ENCODE measurements at places on chromosomes 16 and 17.

GRCh38 chr16:13803974-13804373 lies 116.0 kb upstream of the ERCC4 start:
- no peak for DNase-seq

DNA sequence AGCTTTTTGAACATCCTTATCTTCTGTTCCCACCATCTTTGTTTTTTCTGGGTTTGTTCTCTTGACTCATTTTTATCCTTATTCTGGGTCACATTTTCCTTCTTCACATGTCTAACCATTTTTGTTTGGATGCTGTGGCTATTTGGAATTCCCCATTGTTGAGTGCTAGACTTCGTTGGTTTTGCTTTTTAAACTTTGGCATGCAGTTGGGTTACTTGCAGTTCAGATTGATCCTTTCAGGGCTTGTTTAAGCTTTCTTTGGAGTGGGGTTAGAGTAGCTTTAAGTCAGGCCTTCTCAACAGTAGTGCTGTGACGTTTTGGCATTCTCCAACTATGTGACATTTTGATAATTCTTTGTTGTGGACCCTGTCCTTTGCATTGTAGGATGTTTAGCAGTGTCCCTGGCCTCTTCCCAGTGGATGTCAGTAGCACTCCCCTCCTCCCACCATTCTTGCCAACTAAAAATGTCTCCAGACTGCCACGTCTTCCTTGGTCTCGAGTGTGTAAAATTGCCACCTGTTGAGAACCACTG lies 21.1 kb downstream of the PRMT7 start:
- DNase-seq = no peak

DNA sequence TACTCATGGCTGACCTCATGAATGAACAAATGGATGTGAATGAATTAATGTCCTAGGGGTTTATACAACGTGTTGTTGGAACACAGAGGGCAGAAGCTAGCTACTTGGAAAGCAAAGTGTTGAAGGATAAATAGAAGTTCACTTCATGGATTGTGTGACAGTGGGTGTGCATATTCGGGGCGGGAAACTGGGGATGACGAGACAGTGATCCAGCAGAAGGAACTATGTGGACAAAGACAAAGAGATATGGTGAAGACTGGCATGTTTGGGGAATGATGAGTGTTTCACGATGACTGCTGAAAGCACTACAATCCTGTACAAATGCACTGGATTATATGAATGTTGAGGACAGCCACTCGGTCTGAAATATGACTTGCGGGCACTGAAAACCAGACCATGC lies 250.5 kb upstream of the C16orf82 start:
- no peak for DNase-seq

DNA sequence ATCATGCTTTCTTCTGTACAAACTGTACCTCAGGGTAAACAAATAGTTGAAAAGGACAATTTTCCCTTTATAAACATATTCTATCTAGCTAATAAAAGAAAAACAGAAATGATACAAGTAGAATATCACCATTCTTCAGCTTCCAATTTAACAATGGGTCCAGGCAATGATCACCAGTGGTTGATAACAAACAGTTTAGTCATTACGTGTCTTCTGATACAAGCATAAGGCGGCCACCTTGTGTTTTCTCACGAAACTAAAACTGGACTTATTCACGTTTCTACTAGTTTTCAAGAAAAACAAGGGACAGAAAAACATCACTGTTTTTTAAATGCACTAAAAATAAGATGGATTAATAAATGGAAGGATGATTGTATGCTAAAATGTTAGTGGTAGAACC lies 58.3 kb downstream of the STH start:
- DNase-seq = no peak

GRCh38 chr17:1228781-1229348 lies 41.4 kb upstream of the BHLHA9 start:
- DNase-seq = no peak

- DNase-seq = no peak
Observed at GRCh38 chr17:74009056-74009625, 194.3 kb upstream of the RPL38 start.
